Adrenal gland (tissue), 19 donors: ENCODE measurements at places on chromosomes 2 and 18. TPM values are rescaled to one million over a fixed set of nuclear protein-coding genes. Genes with fewer than 3 reads are reported as not detected.

GRCh38 chr2:181780657-181781056, 100.3 kb upstream of the NEUROD1 start:
- DNase-seq = no peak

- peak; percentile 94 for DNase-seq
Measured at GRCh38 chr2:240259201-240259923, 118.9 kb upstream of the OTOS start.

DNA sequence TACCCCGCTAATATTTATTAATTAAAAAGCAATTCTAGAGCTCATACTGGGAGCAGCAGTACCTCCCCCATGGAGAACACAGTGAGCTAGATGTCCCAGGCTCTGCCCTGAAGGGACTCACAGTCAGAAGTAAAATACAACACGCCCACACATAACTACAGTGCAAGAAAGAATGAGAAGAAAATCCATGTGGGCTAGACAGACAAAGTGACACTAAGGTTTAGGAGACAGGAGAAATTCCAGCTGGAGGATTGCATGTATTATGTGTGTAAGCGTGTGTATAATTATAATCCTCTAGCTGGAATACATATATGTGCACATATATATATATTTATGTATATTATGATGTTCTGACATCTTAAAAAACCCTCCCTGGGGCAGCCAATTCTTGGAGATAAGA, 15.7 kb downstream of the SOWAHC start:
- DNase-seq = no peak

DNA sequence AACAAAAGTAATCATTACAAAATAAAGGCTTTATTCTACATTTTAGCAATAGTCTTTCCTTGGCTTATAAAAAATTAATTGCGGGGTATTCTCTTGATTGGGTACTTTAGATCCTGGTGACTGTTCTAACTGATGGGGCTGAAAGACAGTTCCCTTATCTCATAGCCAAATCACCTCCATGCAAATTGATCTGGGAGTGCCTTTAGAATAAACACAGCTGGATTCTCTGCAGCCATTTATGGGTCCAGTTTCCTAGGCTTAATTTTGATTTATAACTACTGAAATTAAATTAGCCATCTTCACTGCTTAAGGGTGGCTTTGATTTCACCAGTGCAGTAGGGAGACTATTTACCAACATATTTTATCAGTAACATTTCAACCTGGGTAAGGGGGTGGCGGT, 337.1 kb downstream of the NRXN1 start:
- DNase-seq = no peak

DNA sequence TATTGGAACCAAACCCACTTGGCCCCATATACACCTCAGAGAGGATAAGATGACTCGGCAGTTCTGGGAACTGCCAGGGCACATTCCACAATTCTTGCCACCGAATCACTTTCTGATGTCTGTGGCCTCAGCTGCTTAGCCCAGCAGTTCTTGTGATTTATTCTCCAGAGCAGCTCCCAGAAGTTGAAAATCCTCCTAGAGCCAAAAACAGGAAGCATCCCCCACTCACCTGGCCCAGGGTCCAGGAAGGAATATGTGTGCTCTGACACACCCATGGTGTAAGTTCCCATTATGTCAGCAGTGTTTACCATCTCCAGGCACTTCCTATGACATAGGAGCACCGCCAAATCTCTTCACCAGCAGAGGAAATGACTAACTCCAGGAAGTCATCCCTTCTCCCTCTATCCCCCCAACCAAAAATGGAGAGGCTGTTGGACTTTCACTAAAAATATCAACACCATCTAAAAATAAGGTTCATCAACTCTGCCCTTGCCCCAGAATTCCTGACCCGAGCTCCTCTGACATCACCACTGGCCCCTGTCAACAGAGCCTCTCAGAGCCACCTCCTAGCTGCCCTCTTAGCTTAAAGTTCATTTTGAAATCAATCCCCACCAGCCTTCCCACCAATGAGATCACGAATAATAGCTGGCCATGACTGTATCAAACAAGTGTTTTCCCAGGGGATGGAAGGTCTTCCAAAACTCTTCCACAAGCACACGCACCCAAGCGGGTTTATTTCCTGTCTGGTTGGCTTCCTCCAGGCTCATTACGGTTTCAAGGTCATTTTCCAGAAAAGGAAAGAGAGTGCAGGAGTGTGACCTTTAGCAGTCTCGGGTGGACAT, 223.1 kb upstream of the PARD3B start:
- DNase-seq = no peak

DNA sequence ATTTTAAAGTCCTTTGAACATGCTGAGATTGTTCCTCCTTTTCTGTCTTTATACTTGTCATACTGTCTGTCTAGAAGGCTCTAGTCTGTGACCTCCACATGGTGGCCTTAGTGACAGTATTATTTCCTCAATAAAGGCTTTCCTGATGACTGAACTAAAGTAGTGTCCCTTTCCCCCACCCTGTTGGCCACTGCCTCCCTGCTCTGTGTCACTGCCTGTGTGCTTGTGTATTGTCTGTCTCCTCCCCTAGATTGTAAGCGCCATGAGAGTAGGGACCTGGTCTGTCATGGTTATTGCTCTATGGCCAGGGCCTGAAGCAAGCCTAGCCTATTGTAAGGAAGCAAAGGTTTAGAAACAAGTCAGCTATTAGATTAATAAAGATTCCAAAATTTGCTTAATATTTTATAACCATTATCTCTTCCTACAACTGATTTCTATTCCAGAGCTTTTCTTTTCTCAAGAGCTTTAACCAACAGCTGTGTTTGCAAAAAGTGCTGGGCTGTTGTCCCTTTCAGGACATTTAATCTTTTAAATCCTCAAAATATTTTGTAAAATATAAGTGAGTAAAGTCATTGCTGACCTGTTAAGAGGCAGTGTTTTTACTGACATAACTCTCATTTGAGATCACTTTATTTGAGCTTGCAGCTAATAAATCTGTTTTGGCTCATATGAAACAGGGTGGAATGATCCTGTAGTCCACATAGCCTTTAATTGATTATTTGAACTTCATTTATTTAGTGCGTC, 35.5 kb downstream of the DIS3L2 start:
- DNase-seq = no peak

DNA sequence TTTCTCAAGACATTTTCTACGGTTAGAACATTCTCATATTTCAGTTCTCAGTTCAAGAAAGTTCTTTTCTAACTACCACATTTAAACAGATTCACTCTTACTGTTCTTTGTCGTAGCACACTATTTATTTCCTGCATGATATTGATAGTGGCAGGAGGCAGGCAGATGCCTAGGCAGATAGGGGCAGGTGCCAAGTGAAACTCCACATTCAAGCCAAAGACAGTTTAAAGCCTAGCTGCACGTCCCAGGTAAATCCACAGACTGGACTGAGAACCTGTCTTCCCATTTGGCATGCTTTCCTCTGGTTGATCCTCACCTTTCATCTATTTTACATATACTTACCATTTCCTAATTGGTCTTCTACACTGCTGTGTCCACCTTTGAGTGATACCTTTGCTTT, 359.3 kb downstream of the TMX3 start:
- no peak for DNase-seq

DNA sequence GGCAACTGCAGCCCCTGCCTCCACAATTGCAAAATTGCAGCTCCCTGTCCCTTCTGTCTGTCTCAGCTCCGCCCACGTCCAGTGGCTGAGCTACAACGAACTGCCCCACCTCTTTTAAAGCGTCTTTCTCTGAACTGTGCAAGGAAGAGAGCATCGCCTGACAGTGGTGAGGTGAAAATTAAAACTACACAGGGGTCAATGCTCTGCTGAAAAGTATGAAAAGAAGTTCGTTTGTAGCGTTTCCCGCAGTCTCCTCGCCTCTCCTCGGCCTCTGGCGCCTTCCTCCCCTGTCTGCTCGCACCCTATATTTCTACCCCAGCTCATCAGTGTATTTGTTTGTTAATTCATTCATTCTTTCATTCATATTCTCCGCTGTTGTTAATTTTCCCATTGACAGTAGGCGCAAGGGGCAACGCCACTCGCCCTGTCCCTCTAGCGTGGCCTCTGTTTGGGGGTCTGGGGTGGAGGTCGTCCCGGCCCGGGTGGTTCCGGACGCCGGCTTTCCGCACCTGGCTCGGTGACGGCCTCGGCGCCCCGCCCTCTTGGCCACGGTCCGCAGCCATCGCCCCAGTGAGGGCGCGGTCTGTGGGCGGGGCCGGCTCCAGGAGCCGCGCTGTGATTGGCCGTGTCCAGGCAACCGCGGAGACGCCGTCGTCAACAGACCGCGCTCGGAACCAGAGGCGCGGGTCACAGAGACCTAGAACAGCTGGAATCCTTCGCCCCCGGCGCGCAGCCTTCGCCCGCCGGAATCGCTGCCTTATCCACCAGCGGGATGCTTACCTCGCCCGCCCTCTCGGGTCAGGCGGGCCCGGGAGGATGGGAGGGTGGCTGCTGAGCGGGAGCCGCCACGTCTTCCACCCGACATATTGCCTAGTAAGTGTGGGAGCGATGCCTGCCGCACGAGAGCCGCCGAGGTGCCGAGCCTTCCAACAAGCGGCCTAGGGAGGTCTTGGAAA, at the start of gene VWA3B:
Gene VWA3B, plus strand, starts transcription at position 677 of the 956 bp plus-strand sequence. CDS start 5,926 bp downstream, outside the sequence.
- DNase-seq = peak; percentile 50

DNA sequence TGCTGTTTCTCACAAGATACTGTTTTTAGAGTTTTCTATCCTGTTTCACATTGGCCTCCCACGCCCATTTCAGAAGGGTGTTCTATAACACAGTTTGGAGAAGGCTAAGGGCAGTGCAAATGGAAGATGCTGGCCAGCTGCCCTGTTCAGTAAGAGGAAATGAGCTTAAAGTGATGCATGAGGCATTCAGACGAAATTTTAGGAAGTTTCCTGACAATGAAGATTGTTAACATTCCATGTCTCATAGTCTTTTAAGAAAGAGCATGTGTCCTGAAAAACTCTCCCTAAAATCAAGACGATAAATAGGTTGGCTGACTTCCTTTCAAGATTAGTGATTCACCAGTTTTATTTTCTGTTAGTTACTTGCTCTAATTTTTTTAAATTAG, 484.2 kb upstream of the NRP2 start:
- peak; percentile 53 for DNase-seq

- no peak for DNase-seq
Measured at GRCh38 chr2:45497355-45497754, 113.7 kb downstream of the SRBD1 start.

DNA sequence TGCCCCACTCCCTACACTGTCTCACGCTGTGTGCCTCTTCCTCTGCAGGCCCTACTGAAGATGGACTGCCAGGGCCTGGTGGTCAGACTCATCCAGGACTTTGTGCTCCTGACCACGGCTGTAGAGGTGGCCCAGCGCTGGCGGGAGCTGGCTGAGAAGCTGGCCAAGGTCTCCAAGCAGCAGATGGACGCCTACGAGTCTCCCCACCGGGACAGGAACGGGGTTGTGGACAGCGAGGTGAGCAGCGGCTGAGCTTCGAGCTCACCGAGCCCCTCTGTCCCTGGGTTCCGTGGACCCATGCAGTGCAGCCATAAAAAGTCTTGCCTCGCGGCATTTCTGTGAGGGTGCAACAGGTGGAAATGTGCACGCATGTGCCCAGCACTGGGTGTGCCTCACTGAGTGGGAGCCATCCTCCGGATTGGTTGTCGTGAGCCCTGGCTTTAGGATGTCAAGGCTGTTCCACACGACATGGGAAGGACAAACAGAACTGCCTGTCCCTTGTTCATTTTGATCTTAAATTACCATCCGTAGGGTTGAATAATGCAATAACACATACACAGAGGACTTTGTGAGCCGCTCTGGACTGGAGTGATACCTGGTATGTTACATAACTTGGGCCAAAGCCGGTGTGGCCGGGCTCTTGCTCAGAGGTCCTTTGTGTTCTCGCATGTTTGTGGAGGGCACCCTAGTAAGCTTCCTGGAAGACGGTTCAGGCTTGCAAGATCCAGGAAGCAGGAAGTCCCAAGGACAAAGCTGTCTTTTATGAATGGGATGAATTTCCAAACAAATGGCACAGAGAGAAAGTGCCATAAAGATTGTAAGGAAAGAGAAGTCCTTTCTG, 100.9 kb downstream of the SH3BP4 start:
- peak; percentile 51 for DNase-seq

DNA sequence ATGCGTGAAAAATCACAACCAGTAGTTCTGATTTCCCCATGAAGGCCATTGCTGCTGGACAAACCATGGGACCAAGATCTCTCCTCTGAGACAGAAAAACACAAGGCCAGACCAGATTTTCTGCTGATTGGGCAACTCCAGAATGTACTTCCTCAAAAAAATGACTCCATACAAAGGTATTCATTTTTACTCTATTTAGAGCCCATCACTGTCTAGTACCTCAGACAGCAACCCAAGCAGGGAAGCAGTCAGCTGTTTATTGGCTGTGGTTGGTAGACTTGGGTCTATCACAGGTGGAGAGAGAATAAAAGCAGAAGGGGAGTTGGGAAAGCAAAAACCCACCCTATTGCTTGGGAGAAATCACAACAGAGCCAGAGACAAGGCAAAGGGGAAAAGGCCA, 219.9 kb downstream of the PIK3C3 start:
- DNase-seq = no peak

DNA sequence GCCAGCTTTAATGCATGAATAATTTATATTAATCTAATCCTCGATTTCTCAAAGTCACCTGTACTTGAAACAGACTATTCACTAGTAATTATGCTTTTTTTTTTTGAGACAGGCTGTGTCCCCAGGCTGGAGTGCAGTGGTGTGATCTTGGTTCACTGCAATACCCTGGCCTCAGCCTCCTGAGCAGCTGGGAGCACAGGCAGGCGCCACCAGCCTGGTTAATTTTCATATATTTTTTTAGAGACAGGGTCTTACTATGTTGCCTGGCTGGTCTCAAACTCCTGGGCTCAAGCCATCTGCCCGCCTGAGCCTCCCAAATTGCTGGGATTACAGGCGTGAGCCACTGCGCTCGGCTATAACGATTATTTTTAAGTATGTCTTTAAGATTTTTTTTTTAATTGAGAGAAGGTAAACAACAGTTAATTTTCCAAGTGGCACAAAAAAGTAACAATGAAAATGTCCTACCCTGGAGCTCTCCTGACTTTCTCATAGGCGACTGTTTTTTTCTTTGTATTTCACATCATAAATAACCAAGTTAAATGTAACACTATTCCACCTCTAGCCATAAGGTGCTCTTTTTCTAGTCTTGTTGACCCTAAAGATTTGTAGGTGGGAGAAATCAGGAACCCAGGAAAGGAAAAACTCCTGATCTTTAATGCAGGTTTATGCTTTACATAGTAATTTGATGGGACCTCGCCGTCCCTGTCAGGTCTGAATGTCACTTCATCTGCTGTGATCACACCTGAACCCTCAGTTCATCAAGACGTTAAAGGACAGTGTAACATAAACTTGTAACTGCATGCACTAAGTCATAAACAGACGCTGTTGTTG, 1.3 kb upstream of the ANKRD12 start:
- DNase-seq = no peak

GRCh38 chr18:12928641-12929040, 19.2 kb upstream of the SEH1L start:
- no peak for DNase-seq

GRCh38 chr2:7083580-7084509, 166.6 kb downstream of the RNF144A start:
- DNase-seq = no peak

GRCh38 chr2:39618736-39619135, 47.0 kb upstream of the TMEM178A start:
- no peak for DNase-seq

- DNase-seq = no peak
Measured at GRCh38 chr2:228417526-228417925, 236.0 kb upstream of the SPHKAP start.

GRCh38 chr2:217105733-217106649, 246.1 kb upstream of the TNP1 start:
- DNase-seq = no peak

GRCh38 chr2:25758348-25758747, 85.0 kb upstream of the DTNB start:
- no peak for DNase-seq

- DNase-seq = peak; percentile 72
Measured at GRCh38 chr2:204260162-204260877, 285.0 kb upstream of the PARD3B start.

DNAJC5G gene
- 0.39 TPM for total RNA-seq

TAF1B gene
- total RNA-seq = 14.2 TPM

POTEI gene
- total RNA-seq = 0.17 TPM

PROKR1 gene
- 0.17 TPM for total RNA-seq

CXCR1 gene
- 0.07 TPM for total RNA-seq
